ENCODE measurements at places on chromosomes 6 and 20.

GRCh38 chr6:83574783-83575182, 62.4 kb downstream of the PRSS35 start:
- DNase-seq = no peak

DNA sequence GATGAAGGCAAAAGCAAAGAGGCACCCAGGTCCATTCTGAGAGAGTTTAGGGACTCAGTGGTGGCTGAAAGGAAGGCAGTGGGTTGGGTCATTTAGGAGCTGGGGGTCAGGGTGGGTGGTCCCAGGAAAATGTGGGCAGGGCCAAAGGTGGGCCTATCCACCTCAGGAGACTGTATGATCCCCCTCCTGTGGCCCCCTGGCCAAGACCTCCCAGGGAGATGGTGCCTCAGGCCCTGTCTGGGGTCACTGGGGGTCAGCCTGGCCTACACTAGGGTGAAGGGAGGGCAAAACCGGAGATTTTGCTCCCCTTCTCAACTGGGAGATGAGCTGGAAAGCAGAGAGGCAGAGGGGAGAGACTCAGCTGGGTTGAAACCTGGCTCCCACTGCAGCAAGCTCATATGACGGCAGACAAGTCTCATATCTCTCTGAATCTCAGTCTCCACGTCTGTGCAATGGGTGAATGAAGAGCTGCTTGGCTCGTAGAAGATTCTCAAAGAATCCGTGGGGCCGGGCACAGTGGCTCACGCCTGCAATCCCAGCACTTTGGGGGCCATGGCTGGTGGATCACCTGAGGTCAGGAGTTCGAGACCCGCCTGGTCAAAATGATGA, 11.5 kb upstream of the BAK1 start:
- DNase-seq = no peak

DNA sequence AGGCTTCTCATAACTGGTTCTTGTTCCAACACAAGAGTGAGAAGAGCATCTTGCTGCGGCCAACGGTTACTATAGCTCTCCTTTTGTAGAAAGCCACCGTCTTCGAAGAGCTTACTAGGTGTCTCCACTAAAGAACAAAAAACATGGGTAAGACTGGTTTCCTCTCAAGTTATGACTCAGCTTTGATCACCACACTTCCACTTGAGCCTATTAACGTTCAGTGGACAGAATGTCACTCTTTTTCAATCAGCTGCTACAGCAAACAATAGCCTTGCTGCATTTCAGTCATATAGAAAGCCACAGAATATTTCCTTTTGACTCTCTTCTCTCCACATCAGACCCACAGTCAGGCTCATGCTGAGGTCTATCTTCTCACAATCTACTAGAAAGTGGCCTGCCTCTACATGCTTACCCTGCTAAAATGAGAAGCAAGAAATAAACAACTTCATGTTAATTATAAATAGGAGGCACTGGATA, 243.5 kb upstream of the PREP start:
- DNase-seq = peak; percentile 66

- no peak for DNase-seq
Observed at GRCh38 chr20:20425823-20426654, 58.1 kb downstream of the INSM1 start.

- no peak for DNase-seq
Observed at GRCh38 chr6:98529364-98529763, 305.0 kb upstream of the POU3F2 start.

GRCh38 chr20:56634735-56635385, 5.8 kb downstream of the TFAP2C start:
- no peak for DNase-seq

DNA sequence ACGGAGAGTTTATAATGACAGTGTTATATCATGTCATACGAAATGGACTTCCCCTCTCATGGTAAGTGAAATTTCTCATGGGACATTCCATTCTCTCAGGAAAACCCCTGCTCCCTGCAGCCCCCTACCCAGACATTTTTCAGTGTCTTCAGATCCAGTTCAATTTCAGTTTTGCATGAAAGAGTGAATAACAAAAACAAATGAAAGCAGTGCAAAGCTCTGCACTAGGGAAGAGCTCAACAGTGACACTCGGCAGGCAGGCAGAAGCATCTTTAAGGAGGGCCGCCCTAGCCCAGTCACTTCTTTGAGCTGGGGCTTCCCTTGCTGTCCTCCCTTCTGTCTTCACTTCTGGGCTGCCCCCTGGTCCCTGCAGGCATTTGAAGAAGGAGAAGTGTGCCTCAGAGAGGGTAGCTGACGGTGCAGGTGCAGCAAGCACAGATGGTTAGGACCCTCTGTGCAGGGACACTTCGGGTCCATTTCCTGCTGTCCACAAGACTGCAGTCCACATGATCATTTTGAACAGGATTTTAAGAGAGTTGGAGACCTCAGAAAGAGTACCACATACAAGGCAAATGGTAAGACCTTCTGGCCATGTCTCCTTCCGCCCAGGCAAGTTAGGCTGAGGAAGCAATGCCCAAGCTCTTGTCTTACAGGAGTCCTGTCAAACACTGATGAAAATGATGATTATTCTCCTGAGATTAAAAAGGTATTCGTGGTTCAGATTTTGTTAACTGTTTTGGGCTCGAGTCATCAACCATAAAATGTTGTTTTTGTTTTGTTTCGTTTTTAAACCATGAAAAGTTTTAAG, 5.4 kb upstream of the DUSP22 start:
- DNase-seq = no peak

- DNase-seq = no peak
Observed at GRCh38 chr6:388202-388903, 3.2 kb upstream of the IRF4 start.

DNA sequence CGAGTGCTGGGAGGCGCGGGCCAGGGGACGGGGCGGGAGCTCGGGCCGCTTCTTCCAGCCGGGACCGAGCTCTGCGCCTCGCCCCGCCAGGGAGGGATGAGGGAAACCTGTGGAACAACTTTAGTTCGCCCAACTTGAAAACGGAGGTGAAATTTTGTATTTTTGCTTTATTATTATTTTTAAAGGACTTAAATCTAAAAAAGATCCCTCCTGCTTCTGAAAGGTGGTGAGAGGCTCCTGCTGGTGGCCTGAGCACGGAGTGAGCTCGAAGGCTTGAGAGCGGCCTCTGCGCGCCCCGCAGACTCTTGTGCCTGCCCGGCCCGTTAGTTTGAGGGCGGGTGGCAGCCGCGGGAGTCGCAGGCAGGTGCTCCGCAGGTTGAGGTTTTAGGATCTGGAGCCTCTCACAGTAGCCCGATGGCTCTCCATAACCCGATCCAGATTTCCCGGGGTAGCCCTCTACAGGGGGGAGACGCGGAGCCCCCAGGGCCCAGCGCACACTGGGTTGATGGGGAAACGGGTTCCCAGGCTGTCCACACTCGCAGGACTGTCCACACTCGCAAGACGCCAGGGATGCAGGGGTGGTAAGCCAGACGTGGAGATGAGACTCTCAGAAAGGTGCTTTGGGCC, 46.2 kb upstream of the SUPT3H start:
- no peak for DNase-seq

GRCh38 chr6:157076451-157076822, 246.9 kb downstream of the TMEM242 start:
- no peak for DNase-seq

GRCh38 chr6:150767161-150767560, 98.3 kb upstream of the MTHFD1L start:
- DNase-seq = no peak
